Daoy (cell line): ENCODE measurements at places on chromosomes 13 and 19.

- no peak for DNase-seq
Observed at GRCh38 chr13:68304286-68304893, 1074.3 kb upstream of the PCDH9 start.

DNA sequence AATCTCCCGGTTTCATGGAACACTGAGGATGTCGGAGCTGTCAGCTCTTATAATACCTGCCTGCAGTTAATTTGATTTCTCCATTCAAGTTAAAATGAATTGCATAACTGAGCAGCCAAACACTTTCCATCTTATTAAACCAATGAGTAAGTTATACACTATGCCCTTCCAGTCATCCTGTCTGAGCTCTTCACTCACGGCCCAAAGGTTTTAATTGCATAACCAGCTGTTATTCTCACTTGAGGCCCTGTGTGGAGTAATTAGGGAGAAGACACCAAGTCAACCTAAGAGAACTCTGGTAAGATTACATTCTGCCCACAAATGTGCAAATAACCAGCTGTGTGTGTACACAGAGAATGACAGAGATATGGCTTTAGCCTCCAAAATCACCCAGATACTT, 303.5 kb downstream of the TBC1D4 start:
- no peak for DNase-seq

- no peak for DNase-seq
Observed at GRCh38 chr19:10836479-10837330, 693 bp upstream of the TMED1 start.

DNA sequence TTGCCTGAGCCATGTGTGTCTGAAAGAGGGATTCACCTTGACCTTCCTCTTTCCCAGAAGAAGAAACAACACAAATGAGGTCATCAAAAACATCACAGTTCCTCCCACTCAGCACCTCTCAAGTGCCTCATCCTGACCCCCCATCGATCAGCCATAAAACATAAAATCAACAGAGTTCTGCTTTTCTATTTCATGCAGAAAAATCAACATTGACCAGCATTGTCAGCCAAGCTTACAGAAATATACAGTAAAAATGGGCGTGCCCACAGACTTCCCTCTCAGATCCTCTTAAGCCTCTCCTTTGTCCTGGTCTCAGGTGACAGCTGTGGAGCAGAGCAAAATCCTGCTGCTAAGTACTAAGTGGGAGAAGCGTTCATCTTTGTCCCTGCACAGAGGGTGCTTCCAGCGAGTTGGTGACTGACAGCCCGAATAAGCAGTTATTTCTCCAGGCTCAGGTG, 213.3 kb downstream of the OLFM4 start:
- no peak for DNase-seq

GRCh38 chr19:10083911-10084310, 2.2 kb upstream of the SHFL start:
- DNase-seq: no peak

DNA sequence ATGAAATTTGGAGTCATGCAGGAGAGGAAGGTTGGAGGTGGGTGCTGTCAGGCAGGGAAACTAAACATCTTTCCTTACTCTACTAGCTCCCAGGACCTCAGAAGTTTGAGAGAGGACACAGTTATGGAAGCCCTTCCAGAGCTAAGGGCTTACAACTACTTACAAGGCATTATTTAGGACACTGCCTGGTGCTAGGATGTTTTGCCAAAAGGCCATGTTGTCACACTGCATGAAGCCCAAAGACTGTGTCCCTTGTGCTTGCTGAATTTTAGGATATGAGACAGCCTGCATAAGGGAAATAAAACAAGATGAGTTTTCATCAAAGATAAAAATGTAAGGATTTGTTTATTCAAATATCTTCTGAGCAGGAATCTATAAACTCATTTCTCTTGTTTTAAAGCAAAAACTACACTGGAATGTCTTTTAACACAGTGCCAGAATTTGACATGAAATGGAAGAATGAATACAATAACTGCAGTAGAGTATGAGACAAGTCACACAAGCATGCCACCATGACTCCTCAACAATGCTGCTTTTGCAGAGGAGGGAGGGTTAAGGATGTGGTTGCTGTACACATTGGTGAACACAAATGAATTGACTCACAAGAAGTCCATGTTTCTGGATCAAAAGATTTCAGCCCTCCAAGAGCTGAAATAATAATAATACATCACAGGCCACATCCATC, 258.4 kb downstream of the SPRY2 start:
- DNase-seq: peak; percentile 60

GRCh38 chr13:112248406-112248760, 127.8 kb upstream of the SPACA7 start:
- no peak for DNase-seq

DNA sequence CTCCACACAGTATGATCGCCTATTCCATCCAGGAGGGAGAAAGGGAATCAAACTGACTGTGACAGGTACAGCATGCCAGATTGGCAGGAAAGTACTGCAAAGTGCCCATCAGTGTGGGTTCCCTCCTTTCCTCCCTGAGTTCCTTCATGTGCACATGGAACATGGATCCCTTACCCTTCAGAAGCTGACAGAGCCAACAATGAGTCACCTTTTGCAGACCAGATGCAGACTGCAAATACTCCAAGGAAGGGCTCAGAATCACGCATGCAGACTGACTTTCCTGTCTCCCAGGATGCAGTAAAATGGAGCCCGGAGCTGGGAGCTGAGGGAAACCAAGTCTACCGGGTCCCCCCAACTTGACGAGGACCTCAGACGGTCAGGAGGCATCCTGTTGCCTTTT, 41.8 kb downstream of the SACS start:
- DNase-seq: peak; percentile 41
